ENCODE measurements at places on chromosomes 7 and 10. TPM values are rescaled to one million over a fixed set of nuclear protein-coding genes. Genes with fewer than 3 reads are reported as not detected.

Gene SLC13A4
- total RNA-seq: not detected

Gene C10orf67
- 0.68 TPM for total RNA-seq

GRCh38 chr10:95341716-95342130 lies 50.9 kb upstream of the PDLIM1 start:
- no peak overlapping the region for H3K27ac ChIP-seq
- no peaks in the 10 kb centered on the region for H3K36me3 ChIP-seq
- no peaks in the 10 kb centered on the region for H3K4me1 ChIP-seq
- no peaks in the 10 kb centered on the region for H3K27me3 ChIP-seq
- H3K4me3 ChIP-seq: no peak overlapping the region

- DNase-seq: peak; percentile 6
- no peaks in the 10 kb centered on the region for H3K4me1 ChIP-seq
- no peak overlapping the region for H3K4me3 ChIP-seq
- no peak overlapping the region for H3K27ac ChIP-seq
These were observed 561.7 kb downstream of the GATA3 start for GRCh38 chr10:8616166-8616565.

DNA sequence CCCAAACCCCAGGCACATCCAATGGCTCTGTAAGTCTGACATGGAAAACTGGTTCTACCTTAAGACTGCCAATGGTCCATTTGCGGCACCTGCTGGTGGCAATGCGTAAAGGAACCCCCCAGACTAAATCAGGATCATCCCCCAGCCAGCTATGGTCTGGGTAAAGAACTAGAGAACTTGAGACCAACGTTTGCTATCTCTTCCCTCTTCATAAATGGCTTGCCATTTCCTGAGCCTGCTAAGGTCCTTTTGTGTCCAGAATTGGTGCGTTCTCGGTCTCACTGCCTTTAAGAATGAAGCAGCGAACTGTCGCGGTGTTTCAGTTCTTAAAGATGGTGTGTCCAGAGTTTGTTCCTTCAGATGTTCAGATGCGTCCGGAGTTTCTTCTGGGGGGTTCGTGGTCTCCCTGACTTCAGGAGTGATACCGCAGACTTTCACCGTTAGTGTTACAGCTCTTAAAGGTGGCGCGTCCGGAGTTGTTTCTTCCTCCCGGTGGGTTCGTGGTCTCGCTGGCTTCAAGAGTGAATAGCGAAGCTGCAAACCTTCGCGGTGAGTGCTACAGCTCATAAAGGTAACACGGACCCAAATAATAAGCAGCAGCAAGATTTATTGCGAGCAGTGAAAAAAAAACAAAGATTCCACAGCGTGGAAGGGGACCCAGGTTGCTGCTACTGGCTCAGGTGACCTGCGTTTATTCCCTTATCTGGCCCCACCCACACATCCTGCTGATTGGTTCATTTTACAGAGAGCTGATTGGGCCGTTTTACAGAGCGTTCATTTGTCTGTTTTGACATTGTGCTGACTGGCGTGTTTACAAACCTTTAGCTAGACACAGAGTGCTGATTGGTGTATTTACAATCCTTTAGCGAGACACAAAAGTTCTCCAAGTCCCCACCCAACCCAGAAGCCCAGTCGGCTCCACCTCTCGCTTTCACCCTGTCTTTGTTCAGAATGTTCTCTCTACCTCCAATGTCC lies 95.4 kb downstream of the ELMO1 start:
- H3K27ac ChIP-seq: peak overlapping the region; percentile 75
- H3K36me3 ChIP-seq: no peaks in the 10 kb centered on the region
- DNase-seq: no peak
- H3K27me3 ChIP-seq: no peaks in the 10 kb centered on the region
- H3K4me3 ChIP-seq: peak overlapping the region; percentile 41

Gene FAM24B
- total RNA-seq: 4.0 TPM

Gene PNLIPRP3
- total RNA-seq: 0.42 TPM

GRCh38 chr7:158477866-158478265 lies 109.8 kb downstream of the PTPRN2 start:
- H3K27me3 ChIP-seq: peaks cover 6% of the 10 kb centered on the region
- no peak overlapping the region for H3K4me3 ChIP-seq
- no peaks in the 10 kb centered on the region for H3K36me3 ChIP-seq
- no peak overlapping the region for H3K27ac ChIP-seq
- no peak for DNase-seq
- peaks cover 4% of the 10 kb centered on the region for H3K4me1 ChIP-seq

Gene AOC1
- total RNA-seq: 0.34 TPM

Gene MET
- total RNA-seq: 70.0 TPM

Gene CNOT4
- 21.6 TPM for total RNA-seq

Gene TPK1
- total RNA-seq: 9.3 TPM

- H3K4me1 ChIP-seq: no peaks in the 10 kb centered on the region
- no peaks in the 10 kb centered on the region for H3K36me3 ChIP-seq
- no peaks in the 10 kb centered on the region for H3K27me3 ChIP-seq
- H3K27ac ChIP-seq: no peak overlapping the region
- no peak for DNase-seq
These were observed 103.2 kb downstream of the WDR37 start for GRCh38 chr10:1159131-1160061.

DNA sequence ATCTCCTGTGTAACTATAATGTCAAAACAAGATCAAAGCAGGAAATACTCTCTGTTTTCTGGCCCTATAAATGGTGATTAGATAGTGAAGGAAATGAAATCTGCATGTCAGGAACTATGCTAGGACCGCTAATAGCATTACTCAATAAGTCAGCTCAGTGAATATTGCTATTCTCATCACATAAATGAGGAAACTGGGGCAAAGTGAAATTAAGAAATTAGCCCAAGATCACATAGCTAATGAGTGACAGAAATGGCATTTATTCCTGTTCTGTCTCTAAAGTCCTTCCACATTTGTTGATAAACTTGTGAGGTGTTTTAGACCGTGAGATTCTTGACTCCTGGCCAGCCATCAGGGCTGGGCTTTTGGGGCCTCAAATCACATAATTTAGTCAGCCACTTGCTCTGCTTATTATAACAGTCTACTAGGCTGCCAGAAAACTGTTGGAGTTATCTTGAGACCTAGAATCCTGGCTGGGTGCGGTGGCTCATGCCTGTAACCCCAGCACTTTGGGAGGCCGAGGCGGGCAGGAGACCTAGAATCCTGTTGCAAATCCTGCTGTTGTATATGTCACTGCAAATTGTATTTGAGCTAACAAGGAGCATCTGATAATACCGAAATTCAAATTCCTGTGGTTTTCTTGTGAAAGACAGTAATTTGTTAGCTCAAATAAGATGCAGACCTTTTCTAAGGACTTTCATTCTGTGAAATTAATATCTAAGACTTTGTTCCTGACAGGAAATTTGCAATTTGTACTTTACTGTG lies 66.5 kb upstream of the SHTN1 start:
- peaks cover 4% of the 10 kb centered on the region for H3K27me3 ChIP-seq
- H3K27ac ChIP-seq: no peak overlapping the region
- DNase-seq: no peak
- H3K4me3 ChIP-seq: no peak overlapping the region

GRCh38 chr10:76432016-76433012 lies 1000.9 kb downstream of the LRMDA start:
- H3K27ac ChIP-seq: peak overlapping the region; percentile 22
- peaks cover 27% of the 10 kb centered on the region for H3K4me1 ChIP-seq
- no peaks in the 10 kb centered on the region for H3K27me3 ChIP-seq

Gene RBM20
- 0.65 TPM for total RNA-seq

DNA sequence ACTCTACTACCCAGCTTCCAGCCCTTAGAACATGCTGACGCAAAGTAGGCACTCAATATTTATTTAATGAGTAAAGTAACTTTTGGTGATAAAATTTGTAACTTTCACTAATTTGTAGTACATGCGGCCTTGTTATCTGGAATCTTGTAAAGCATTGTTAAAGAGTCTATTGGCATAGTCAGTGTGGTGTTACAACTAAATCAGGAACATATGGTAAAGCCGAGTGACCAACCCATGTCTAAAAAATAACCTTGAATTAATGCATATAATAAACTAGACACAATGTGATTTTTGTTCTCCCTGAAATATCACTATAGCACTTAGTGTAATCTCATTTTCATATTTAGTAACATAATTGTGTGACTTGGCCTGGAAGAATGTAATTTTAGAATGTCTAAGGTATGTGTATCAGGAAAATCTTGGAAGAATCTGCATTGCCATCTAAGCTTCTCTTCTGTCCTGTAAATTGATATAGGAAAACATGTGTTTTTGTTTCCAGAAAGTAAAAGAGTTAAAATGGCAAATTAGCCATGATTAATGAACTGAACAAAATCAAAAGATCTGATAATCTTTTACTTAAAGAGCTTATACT lies 256.7 kb upstream of the GNAI1 start:
- DNase-seq: no peak
- no peaks in the 10 kb centered on the region for H3K4me1 ChIP-seq
- H3K4me3 ChIP-seq: no peak overlapping the region

Measured in left lung (tissue), 14 donors.